ENCODE measurements at places on chromosomes 12 and 14.

- DNase-seq: no peak
These were observed 153.6 kb downstream of the PTCSC3 start for GRCh38 chr14:36022765-36023410.

DNA sequence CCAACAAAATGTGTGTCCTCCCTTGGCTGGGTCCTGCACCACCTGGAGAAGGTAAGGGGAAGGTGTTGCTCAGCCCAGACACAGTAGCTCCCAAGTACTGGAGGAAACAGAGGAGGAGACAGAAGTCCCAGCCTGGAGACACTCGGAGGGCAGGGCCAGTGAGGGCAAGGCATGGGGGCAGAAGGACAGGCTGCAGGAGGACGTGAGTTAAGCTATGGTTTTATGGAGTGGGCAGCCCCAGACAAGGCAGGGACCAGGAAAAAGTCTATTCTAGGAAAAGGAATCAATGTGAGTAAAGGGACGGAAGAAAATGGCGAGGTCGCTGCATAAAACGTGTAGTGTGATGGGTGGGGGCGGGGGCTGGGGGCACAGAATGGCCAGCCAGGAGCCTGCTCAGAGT, 210.1 kb upstream of the DIO3 start:
- DNase-seq: no peak

DNA sequence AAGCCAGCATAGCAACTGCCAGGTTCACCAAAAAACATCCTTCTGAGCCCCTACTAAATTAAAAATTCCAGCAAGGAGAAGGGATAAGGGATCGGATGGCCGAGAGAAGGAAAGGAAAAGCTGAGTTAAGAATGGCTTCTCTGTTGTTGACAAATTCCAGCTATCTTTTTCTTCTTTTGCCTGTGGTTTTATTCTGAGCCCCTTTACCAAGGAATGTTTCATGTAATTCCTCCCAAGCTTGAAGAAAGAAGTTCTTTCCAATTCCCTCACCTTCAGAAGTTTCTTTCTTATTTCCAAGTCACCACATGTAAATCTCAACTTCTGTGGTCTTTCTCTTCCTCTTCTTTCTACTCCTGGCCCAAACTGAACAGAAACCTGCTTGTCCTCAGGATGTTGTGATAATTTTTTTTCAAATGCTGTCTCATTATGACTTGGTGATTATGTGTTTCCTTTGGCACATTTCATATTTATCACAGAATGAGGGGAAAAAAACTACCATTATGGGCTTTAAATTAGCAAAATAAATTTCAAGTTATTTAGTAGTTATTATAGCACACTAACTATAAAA, 40.0 kb downstream of the FGD6 start:
- no peak for DNase-seq

GRCh38 chr12:47356129-47356700, 276.5 kb upstream of the AMIGO2 start:
- DNase-seq: no peak

- DNase-seq: peak; percentile 24
These were observed 966 bp downstream of the SINHCAF start for GRCh38 chr12:31324845-31325523.

DNA sequence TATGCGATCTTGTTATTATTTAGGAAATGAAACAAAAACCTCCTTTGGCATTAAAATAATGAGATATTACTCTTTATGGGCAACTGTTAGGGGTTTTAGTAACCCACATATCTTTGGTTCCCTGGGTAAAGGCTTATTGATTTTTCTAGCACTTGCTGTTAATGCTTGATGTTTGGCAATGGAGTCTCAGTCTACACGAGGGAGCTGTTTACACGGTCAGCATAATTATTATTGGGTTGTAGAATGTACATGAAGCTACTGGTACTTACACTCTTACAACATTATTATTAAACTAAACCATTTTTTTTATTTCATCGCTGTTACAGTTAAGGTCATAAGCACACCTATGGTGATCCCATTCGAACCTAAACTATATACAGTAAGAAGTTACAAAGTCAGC, 12.1 kb downstream of the RPS29 start:
- no peak for DNase-seq

GRCh38 chr12:102848832-102849231, 68.2 kb downstream of the PAH start:
- no peak for DNase-seq

GRCh38 chr12:5379749-5380496, 52.0 kb upstream of the NTF3 start:
- no peak for DNase-seq

DNA sequence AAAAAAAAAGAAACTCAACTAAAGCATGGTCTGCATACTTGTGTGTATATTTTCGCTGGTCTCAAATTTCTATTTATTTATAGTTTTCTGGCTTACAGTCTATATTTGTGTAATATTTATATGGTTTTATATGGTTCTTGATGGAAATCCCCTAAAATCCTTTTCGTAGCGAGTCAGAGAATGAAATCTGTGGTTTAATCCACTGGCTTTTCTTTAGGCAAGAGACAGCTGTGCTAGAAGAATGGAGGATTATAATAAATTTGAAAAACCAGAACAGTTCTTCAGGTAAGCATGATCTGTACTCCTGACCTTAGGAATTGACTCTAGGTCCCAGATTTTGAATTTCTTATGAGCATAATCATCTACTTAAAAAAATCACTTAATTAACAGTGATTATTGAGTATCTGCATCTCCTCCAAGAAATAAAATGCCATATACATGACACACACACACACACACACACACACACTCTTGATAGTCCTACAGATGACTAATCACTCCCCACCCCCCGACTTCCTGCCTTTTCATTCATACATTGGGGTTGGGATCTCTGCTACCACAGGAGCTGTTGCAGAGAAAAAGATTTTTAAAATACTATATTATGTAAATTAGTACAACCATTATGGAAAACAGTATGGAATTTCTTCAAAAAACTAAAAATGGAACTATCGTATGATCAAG, 113.4 kb downstream of the CRADD start:
- no peak for DNase-seq
